ENCODE measurements at places on chromosomes 1 and 21. TPM values are rescaled to one million over a fixed set of nuclear protein-coding genes. Genes with fewer than 3 reads are reported as not detected.

DNA sequence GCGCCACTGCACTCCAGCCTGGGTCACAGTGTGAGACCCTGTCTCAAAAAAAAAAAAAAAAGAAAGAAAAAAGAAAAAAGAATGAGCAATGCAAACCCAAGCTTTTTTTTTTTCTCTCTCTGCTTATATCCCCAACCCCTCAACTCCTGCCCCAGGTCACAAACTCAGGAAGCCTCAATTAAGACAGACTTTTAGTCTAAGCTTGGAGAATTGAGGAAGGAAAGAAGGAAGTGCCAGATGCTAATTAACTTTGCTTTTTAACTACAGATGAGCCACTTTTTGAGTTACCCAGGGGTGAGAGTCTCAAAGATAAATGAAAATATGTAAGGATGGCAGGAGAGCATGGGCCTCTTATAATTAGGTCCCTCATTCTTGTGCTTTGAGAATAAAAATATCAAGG lies 33.3 kb downstream of the PIK3CD start:
- H3K27me3 ChIP-seq: no peaks in the 10 kb centered on the region
- peaks cover 56% of the 10 kb centered on the region for H3K4me1 ChIP-seq
- peaks cover 4% of the 10 kb centered on the region for H3K36me3 ChIP-seq
- DNase-seq: no peak

- H3K36me3 ChIP-seq: peaks cover 76% of the 10 kb centered on the region
- no peak for DNase-seq
- no peaks in the 10 kb centered on the region for H3K27me3 ChIP-seq
- H3K27ac ChIP-seq: no peak overlapping the region
- no peak overlapping the region for H3K4me3 ChIP-seq
- peaks cover 4% of the 10 kb centered on the region for H3K4me1 ChIP-seq
Observed at GRCh38 chr21:34826836-34827235, 158.0 kb downstream of the CLIC6 start.

DNA sequence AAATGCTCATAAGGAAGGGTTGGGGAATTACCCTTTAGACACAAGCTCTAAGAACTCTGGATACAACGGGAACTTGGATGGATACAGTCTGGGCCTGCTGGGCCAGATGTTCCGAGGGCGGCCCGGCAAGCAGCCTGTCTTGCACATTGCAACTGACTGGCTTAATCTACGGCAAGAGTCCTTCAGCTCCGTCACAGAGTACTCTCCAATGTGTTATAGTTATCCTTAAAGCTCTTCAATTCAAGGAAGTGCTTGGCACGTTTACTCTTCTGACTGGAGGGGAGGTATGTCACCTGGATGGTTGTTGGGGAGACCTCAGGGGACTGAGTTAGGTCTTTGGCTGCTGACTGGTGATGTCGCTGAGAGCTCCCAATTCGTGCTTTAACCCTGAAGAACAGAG lies 1.1 kb upstream of the CFAP141 start:
- no peak overlapping the region for H3K4me3 ChIP-seq
- H3K27me3 ChIP-seq: no peaks in the 10 kb centered on the region
- peak overlapping the region; percentile 61 for H3K27ac ChIP-seq
- H3K4me1 ChIP-seq: peaks cover 38% of the 10 kb centered on the region
- DNase-seq: no peak

- no peak overlapping the region for H3K4me3 ChIP-seq
- no peak for DNase-seq
- H3K27me3 ChIP-seq: no peaks in the 10 kb centered on the region
- H3K36me3 ChIP-seq: no peaks in the 10 kb centered on the region
Observed at GRCh38 chr1:57403201-57403600, 20.7 kb downstream of the DAB1 start.

DNA sequence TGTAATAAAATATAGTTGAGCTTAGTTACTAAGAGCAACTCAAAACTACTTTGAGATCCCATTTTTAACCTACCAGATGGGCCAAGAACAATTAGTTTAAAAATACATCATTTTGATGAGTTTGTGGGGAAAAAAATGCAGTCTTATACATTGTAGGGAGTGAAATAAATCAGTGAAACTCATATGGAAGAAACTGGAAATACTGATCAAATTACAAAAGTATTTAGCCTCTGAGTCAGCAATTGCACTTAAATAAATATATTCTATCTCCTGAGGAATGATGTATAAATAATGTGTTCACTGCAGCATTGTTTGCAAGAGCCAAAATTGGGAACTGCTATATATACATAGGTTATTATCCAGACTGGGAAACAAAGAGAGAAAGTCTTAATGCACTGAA lies 4.6 kb upstream of the SMCP start:
- H3K36me3 ChIP-seq: no peaks in the 10 kb centered on the region
- H3K27ac ChIP-seq: no peak overlapping the region
- H3K4me1 ChIP-seq: no peaks in the 10 kb centered on the region
- DNase-seq: no peak
- no peak overlapping the region for H3K4me3 ChIP-seq

MR1 gene
- total RNA-seq: 19.5 TPM

DNA sequence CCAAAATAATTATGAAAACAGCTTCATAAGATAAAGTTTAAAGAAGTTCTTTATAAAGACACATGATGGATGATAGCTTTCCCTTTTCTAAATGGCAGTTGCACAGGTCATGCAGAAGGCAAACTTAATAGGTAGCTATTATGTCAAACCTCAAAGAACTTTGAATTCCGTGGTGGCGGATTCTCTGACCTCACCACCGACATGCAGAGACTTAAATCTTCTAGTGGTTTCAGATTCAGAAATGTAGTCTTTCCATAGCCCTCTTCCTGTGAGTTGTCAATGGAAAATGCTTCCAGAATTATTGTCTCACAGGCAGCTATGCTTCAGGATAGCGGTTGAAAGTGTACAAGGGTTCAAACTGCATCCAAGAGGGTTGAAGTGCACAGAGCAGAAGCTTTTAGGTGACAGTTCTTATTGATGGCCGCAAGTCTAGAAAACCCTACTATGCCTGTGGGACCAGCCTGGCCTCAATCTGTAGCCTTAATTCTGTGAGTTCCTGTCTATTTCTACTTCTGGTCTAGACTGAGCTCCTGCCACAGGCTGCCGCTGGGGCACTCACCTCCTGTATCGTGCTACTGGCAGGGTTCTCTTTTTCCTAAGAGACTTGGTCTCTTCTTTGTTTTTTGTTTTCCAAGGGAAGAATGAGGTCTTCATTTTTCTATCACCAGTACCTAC lies 117.0 kb upstream of the ERRFI1 start:
- no peak overlapping the region for H3K4me3 ChIP-seq
- peaks cover 2% of the 10 kb centered on the region for H3K27me3 ChIP-seq
- H3K27ac ChIP-seq: no peak overlapping the region
- no peak for DNase-seq
- no peaks in the 10 kb centered on the region for H3K36me3 ChIP-seq
- peaks cover 14% of the 10 kb centered on the region for H3K4me1 ChIP-seq

DNA sequence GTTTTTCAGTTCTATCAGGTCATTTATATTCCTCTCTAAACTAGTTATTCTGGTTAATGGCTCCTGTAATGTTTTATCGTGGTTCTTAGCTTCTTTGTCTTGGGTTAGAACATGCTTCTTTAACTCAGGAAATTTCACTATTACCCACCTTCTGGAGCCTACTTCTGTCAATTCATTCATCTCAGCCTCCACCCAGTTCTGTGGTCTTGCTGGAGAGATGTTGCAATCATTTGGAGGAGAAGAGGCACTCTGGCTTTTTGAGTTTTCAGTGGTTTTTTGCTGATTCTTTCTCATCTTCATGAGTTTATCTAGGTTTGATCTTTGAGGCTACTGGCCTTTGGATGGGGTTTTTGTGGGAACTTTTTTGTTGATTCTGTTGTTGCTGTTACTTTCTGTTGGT lies 213.0 kb downstream of the BRINP2 start:
- no peaks in the 10 kb centered on the region for H3K36me3 ChIP-seq
- no peaks in the 10 kb centered on the region for H3K27me3 ChIP-seq
- no peak for DNase-seq
- no peaks in the 10 kb centered on the region for H3K4me1 ChIP-seq
- no peak overlapping the region for H3K27ac ChIP-seq
- H3K4me3 ChIP-seq: no peak overlapping the region

All from activated CD4-positive, alpha-beta memory T cell treated with anti-CD3 and anti-CD28 coated beads for 36 hours (primary cell).